ENCODE measurements at places on chromosomes 5 and 9.

DNA sequence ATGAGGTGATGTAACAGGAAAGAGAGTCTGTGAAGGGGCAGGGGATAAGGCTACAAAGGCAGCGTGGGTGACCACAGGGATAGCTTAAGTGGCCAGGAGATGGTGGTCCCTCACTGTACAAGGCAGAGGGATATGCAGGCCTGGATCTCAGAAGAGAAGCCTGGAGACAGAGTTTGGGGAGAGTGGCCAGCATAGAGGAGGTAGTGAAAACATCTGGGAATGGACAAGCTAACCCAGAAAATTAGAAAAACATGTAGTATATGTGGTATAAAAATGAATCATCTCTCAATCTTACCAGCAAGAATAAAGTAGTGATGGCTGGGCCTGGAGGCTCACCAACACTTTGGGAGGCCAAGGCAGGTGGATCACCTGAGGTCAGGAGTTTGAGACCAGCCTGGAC, 349.2 kb upstream of the KLF4 start:
- no peak for DNase-seq

GRCh38 chr9:126591083-126591482, 22.6 kb upstream of the LMX1B start:
- DNase-seq, result no peak

DNA sequence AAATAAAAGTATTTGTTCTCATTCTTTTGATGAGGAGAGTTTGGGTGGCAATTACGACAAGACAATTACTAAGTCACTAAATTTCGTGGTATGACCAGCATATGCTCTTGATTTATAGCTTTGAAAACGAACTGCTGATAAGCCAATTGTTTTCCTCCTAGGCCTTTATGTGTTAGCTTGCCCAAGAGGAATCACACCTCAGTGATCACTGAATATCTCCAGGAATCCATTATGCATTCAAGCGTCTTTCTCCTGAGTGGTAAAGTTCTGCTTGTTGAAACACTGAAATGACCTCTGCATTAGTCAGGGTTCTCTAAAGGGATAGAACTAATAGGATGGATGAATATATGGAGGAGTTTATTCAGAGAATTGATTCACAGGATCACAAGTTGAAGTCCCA, 677.7 kb upstream of the MEF2C start:
- no peak for DNase-seq

DNA sequence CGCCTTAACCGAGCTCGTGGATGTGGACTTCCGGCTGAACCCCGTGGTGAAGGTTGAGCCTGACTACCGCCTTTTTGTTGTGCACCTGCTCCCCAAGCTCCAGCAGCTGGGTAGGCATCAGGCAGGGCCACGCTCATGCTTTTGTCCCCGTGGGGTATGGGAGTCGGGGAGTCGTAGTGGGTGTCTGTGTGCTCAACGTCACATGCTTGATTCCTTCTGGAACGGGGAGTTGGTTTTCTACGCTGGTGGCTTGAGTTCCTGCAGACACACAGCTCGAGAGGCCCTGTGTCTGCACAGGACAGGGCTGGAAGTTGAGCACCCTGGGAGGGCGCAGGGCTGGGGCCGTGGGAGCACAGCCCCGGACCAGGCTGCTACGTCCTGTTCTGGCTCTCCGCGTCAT, 8.0 kb downstream of the CEP72 start:
- no peak for DNase-seq

- DNase-seq, result no peak
Observed at GRCh38 chr5:65190328-65191053, 291.2 kb downstream of the ADAMTS6 start.

GRCh38 chr5:175576096-175576495, 81.8 kb upstream of the HRH2 start:
- DNase-seq, result no peak

- no peak for DNase-seq
Observed at GRCh38 chr9:126456441-126457174, 130.0 kb downstream of the MVB12B start.

GRCh38 chr9:14391620-14392019, 77.7 kb upstream of the NFIB start:
- no peak for DNase-seq

DNA sequence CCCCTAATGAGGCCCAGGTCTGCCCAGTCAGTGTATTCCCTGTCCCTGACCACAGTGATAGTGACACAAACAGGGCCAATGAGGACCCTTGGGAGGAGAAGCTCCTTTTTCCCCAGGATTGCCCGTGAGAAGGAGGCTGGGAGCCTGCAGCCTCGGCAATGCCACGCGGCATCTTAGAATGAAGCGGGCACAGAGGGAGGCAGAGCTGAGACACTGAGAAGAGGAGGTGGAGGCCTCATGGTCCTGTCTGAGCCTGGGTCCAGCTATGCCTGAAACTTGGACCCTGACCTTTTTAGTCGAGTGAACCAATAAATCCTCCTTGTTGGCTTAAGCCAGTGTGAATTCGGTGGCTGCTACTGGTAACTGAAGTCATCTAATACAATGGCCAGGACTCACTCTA, 28.4 kb downstream of the STC2 start:
- DNase-seq, result no peak

Measured in activated CD4-positive, CD25-positive, alpha-beta regulatory T cell treated with anti-CD3 and anti-CD28 coated beads, Interleukin-2, amount 50 U/mL, for 72 hours (primary cell).